Aorta (tissue), 5 donors: ENCODE measurements at places on chromosomes 6 and 20. TPM values are rescaled to one million over a fixed set of nuclear protein-coding genes. Genes with fewer than 3 reads are reported as not detected.

The TPX2 gene
- total RNA-seq = 2.1 TPM

GRCh38 chr6:43283905-43284304, 14.2 kb upstream of the SLC22A7 start:
- DNase-seq = no peak

DNA sequence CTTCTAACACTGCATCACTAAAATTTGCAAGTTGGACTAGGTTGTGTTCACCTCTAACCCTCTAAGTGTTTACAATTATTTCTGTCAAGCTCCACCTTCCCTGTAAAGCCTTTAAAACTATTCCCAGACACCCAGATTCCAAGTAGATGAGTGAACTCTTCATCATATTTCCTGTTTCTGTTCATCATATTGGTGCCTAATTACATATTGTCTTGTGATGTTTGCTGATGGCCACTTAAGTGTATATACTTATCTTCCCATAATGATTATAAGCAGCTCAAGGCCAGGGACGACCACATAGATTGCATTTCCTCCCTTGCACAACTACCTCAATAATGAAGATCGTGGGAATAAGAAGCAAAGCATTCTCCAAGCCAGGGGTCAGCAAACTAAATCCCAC, 16.8 kb downstream of the TNFRSF21 start:
- no peak for DNase-seq

GRCh38 chr6:147514831-147515230, 6.3 kb downstream of the SAMD5 start:
- no peak for DNase-seq

DNA sequence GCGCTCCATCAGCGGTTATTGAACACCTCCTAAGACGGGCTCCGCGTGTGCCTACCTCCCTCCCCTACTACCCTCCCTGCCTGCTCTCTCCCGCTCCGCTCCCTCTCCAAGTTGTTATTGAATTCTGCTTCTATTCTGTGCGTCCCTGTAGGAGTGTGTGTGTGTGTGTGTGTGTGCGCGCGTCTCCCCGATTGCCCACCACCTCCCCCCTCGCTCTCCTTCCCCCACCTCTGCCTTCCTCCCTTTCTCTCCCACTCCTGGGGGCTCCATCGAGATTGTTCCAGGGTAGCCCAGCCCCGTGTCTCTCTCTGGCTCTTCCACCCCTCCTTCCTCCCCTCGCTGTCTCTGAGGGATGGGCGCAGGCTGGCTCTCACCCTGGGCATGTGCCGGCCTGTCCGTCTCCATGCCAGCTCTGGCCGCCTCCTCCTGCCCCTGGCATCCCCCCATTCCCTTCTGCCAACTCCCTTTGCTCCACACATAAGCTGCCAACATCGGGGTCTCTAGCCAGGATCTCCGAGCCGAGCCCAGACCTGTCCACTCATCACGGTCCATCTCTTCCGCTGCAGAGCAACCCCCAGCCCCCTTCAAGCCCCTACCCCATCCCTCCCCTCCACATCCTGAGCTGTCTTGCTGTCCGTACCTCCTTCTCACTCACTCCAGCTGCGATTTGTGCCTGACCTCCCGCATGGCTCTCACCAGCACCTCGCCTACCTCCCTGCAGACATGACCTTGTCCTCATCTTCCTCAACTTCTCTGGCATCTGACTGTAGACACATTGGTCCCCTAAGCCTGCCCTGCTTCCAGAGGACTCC, 68.5 kb downstream of the SRC start:
- DNase-seq = no peak

The HLA-G gene
- 0.29 TPM for total RNA-seq

- no peak for DNase-seq
Measured at GRCh38 chr6:144681334-144681733, 396.2 kb downstream of the UTRN start.

DNA sequence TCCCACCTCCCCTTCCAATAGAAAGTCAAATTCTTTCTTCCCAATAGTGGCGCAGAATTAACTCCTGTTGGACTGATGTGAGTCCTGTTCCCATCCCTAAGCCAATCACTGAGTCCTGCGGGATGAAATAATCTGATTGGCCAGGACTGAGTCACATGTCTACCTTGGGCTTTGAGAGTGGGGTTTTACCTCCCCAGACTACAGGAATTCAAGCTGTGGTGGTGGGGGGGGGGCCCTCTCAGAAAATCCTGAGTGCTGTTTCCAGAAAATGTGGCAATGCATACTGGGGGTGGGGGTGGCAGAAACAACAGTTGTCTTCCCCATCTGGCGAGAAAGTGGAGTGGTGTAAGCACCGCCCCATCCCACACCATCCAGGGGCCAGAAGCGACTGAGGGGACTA, 65.7 kb downstream of the CTCFL start:
- DNase-seq = no peak

- DNase-seq = no peak
Measured at GRCh38 chr6:137751768-137752560, 115.1 kb upstream of the TNFAIP3 start.

- no peak for DNase-seq
Measured at GRCh38 chr20:57240581-57241362, 25.7 kb downstream of the BMP7 start.

The OOEP gene
- total RNA-seq = not detected

- no peak for DNase-seq
Measured at GRCh38 chr20:17403461-17403860, 127.7 kb downstream of the BFSP1 start.

The HRH3 gene
- not detected for total RNA-seq

- no peak for DNase-seq
Measured at GRCh38 chr6:42507901-42508300, 55.9 kb upstream of the UBR2 start.

The CLPSL1 gene
- not detected for total RNA-seq

The MAP3K5 gene
- total RNA-seq = 37.6 TPM

- DNase-seq = no peak
Measured at GRCh38 chr6:53251033-53251672, 97.6 kb downstream of the ELOVL5 start.

DNA sequence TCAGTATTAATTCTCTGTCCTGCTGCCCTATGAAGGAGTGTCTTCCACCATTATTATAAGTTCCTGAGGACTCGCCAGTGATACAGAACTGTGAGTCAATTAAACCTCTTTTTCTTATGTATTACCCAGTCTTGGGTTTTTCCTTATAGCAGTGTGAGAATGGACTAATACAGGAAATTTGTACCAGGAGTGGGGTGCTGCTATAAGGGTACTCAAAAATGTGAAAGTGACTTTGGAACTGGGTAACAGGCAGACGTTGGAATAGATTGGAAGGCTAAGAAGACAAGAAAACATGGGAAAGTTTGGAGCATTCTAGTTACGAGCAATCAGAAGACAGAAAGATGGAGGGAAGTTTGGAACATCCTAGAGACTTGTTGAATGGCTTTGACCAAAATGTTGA, 616.7 kb upstream of the EPHA7 start:
- no peak for DNase-seq

GRCh38 chr6:150006961-150007464, 18.3 kb downstream of the RAET1L start:
- DNase-seq = no peak

The SAMD3 gene
- total RNA-seq = 1.2 TPM

- no peak for DNase-seq
Measured at GRCh38 chr20:52145587-52145986, 46.0 kb downstream of the ZFP64 start.

GRCh38 chr6:14009431-14009830, 84.7 kb downstream of the RNF182 start:
- DNase-seq = no peak

DNA sequence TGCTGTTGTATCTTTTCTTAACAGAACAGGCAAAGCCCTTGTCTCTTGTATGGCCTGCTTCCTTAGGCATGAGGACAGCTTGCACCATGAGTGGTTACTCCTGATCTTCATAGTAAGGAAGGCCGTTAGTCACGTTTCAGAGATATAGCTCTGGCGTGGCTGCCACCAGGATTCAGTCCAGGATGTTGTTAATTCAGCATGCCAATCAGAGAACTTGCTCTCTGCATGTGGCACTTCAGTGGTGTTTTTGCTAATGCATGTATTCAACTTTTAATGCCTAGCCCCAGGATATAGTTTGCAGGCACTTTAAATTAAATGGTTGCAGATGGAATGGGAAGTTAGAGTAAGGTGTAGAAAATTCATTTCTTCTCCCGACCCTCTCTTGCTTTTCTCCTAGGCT, 20.0 kb downstream of the ARFGEF2 start:
- DNase-seq = no peak

The ZBP1 gene
- 1.6 TPM for total RNA-seq

The RIPOR2 gene
- 16.1 TPM for total RNA-seq

DNA sequence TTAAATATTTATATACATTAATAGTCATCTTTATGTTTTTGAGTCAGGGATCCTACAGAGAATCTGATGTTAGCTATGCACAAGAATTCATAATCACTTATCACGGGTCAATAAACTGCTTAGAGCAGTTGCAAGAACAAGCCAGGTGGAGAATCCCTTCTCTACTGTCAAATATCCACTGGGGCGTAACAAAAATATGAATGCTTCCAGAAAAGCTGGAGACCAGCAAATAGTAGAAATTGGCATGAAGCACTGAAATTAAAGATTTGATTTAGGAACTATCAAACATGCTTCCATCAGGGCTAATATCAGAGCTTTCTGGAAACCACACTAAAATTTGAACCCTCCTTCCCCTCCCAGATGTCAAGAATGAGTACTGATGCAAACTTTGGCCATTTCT, 37.3 kb downstream of the ADGRG6 start:
- no peak for DNase-seq

GRCh38 chr6:20438462-20439070, 36.9 kb downstream of the E2F3 start:
- DNase-seq = no peak

The NFKBIE gene
- total RNA-seq = 5.4 TPM

- no peak for DNase-seq
Measured at GRCh38 chr20:25539742-25540672, 45.3 kb downstream of the NINL start.

The NUP153 gene
- total RNA-seq = 42.0 TPM

GRCh38 chr6:38057994-38058393, 238.5 kb downstream of the ZFAND3 start:
- DNase-seq = no peak

- no peak for DNase-seq
Measured at GRCh38 chr6:70586114-70586513, 19.4 kb downstream of the SDHAF4 start.

The MYMX gene
- not detected for total RNA-seq

DNA sequence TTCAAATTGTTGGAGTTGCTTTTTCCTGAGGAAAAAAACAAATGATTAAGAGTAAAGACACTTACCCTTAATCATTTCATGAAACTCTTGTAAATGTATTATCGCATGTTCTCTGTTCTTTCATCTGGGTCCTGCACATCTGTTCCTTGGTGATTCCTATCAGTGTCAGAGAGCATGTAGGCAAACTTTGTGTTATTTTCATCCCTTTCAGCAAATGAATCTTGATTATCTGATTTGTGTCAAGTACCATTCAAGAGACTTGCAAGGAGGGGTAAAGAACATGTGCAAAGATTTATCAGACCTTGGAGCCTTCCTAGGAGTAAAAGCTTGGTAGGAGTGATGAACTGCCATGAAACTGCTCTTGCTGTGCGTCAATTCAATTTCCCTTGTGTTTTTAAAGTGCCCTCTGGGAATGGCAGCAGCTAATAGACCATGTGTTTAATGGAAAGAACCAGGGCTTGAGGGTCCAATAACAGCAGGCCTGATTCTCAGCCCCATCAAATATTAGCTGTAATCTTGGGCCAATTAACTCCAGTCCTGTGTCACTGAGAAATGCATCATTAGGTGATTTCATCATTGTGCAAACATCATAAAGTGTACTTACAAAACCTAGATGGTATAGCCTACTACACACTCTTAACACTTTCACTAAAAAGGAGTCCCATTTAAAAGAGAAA, 118.9 kb upstream of the CEP85L start:
- no peak for DNase-seq

The GLO1 gene
- total RNA-seq = 43.1 TPM

DNA sequence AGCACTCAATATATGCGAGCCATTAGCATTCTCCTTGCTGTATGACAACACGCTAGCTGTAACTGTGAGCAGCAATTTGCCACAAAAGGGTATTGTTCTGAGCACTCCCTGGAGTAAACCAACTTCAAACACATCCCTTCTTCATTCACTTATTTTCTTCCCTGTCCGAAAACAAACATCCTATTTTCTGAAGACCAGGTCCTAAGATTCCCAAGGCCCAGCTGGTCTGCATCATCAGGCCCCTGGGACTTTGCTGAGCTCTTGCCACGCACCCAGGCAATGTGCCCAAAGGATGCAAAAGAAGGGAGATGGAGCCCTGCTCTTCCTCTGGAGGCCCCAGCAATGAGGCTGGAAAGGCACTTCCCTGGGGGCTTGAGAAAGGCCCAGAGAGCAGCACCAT, 118.1 kb downstream of the PREX1 start:
- peak; percentile 59 for DNase-seq

DNA sequence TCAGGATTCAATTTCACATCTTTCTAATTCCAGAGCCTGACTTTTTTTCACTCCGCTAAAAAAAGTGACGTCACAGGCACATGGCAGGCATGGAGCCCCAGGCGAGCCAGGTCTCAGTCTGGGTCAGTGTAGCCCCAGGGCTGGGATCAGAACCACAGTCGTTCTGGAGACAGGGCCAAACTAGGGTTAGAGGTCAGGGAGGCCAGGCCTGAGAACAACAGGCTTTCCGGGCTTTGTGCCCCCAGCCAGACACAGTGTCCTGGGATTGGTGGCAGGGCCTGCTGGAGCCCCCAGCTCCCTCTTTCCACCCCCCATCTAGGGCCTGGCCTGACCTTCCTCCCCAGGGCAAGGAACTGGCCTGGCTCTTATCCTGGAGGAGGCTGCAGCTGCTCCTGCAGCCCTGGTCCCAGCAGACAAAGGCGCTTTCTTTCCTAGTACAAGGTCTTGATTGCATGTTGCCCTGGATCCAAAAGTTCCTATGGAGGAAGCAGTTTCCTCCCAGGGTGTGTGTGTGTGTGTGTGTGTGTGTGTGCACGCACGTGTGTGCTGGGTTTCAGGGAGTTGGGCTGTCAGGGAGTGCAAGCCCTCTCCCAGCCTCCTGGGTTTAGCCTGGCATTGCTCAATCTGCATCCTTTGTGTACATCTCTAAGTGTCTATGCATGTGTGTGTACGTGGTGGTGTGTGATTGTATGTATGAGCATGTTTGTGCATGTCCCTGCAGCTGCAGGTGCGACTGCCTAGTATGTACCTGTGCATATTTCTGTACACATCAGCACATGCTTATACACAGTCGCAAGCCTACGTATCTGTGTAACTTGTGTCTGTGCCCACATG, 26.5 kb upstream of the EMILIN3 start:
- DNase-seq = no peak

DNA sequence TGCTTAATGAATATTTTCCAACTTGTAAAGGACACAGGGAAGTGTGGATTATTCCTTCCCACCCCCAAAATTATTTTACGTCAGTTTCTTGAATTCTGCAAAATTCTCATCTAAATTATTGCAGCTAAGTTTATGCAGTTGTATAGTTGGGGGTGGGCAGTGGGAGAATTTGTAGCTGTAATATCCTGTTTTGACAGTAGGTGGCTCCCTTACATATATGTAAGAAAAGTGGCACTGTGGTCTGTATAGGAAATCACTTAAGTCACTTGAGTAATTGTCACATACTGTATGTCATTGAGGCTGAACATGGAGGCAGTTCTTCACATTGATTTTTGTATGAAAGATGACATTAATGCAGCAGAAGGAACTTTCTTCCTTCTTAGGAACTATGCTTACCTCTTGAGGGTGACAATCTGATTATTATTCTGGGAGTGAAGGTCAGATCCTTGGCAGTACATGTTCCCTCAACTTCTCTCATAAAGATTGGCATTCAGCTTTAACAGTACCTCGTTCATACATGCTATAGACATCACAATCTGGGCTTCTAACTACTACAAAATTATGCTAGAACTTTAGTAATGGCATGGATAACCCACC, 14.6 kb upstream of the CFAP206 start:
- DNase-seq = no peak
